ENCODE measurements at places on chromosomes 4 and X. TPM values are rescaled to one million over a fixed set of nuclear protein-coding genes. Genes with fewer than 3 reads are reported as not detected.

DNA sequence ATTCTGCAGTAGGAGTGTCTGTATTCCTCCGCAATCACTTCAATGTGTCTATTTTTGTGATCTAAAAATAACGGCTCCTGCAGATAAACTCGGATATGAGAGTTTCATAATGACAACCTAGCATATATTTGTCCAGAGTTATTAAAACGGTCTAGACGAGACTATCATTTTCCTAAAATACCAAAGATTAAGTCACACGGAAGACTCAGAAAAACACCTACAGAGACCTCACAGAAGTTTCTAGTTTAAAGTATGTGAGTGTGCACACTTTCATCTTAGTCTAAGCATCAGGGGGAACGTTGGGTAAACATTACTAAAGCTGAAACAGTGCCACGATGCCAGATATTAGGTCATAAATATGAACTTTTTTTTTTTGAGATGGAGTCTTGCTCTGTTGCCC, 156.9 kb downstream of the AFAP1 start:
- no peak overlapping the region for H3K4me3 ChIP-seq
- no peak for DNase-seq
- peaks cover 5% of the 10 kb centered on the region for H3K4me1 ChIP-seq
- H3K27ac ChIP-seq = no peak overlapping the region

GRCh38 chr4:18608908-18609533, 587.5 kb upstream of the LCORL start:
- H3K4me1 ChIP-seq = no peaks in the 10 kb centered on the region
- no peak overlapping the region for H3K4me3 ChIP-seq
- no peak overlapping the region for H3K27ac ChIP-seq
- DNase-seq = no peak
- H3K27me3 ChIP-seq = no peaks in the 10 kb centered on the region

The SRPX gene
- total RNA-seq = 26.7 TPM

GRCh38 chr4:143451186-143451585, 62.3 kb upstream of the SMARCA5 start:
- H3K4me3 ChIP-seq = no peak overlapping the region
- H3K4me1 ChIP-seq = no peaks in the 10 kb centered on the region
- no peaks in the 10 kb centered on the region for H3K36me3 ChIP-seq

- H3K4me1 ChIP-seq = peaks cover 51% of the 10 kb centered on the region
- H3K36me3 ChIP-seq = no peaks in the 10 kb centered on the region
- H3K27ac ChIP-seq = peak overlapping the region; percentile 91
- no peak for DNase-seq
- H3K27me3 ChIP-seq = no peaks in the 10 kb centered on the region
Observed at GRCh38 chr4:56976837-56977320, 527 bp downstream of the NOA1 start.

DNA sequence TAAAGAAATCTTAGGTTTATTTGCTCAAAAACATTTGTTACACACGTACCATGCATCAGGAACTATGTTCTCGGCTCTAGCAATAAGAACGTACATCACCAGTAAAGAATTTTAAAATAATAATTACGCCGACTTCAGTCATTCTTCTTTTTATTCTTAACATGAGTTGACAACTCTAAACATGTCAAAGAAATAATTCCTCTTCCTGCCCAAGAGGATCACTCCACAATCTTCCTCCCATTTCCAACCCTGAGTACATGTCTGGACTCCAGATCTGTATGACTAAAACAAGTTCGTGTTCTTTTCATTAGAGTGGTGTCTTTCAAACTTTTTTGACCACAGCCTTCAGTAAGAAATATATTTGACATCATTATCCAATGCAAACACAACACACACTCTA, 201.6 kb upstream of the GRIA3 start:
- no peak overlapping the region for H3K27ac ChIP-seq
- H3K36me3 ChIP-seq = no peaks in the 10 kb centered on the region
- H3K27me3 ChIP-seq = no peaks in the 10 kb centered on the region
- DNase-seq = no peak
- no peak overlapping the region for H3K4me3 ChIP-seq
- H3K4me1 ChIP-seq = no peaks in the 10 kb centered on the region

The FGFRL1 gene
- 12.0 TPM for total RNA-seq

The CTAG2 gene
- not detected for total RNA-seq

DNA sequence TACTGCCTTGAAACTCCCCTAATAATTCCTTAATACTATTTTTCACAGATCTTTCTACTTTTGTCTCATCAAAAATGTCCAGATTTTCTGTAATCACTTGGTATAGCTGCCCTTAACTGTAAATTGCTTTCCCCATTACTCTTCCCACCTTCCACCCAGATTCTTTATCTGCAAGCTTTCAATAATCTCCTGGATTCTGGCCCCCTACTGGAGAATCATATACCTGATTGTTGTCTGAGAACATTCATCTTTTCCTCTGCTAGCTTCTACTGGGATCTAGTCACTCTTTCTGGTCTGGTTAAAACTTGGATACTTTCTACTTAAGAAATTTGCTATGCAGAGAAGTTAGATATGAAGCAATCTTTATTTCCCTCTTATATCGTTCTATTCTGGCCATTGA, 552.6 kb downstream of the PCDH19 start:
- H3K27me3 ChIP-seq = no peaks in the 10 kb centered on the region
- no peak overlapping the region for H3K27ac ChIP-seq
- H3K4me3 ChIP-seq = no peak overlapping the region
- H3K36me3 ChIP-seq = no peaks in the 10 kb centered on the region
- no peak for DNase-seq

GRCh38 chr4:104025251-104025650, 305.5 kb upstream of the TACR3 start:
- H3K4me3 ChIP-seq = no peak overlapping the region
- H3K4me1 ChIP-seq = no peaks in the 10 kb centered on the region
- DNase-seq = no peak
- no peaks in the 10 kb centered on the region for H3K36me3 ChIP-seq
- no peak overlapping the region for H3K27ac ChIP-seq
- no peaks in the 10 kb centered on the region for H3K27me3 ChIP-seq

- no peak overlapping the region for H3K4me3 ChIP-seq
- no peak for DNase-seq
- H3K4me1 ChIP-seq = no peaks in the 10 kb centered on the region
- H3K27ac ChIP-seq = no peak overlapping the region
Observed at GRCh38 chr4:74931376-74931775, 1.5 kb upstream of the PARM1 start.

- no peak overlapping the region for H3K4me3 ChIP-seq
- H3K27me3 ChIP-seq = no peaks in the 10 kb centered on the region
- no peak for DNase-seq
- H3K27ac ChIP-seq = no peak overlapping the region
- no peaks in the 10 kb centered on the region for H3K36me3 ChIP-seq
Observed at GRCh38 chr4:159024828-159025227, 78.1 kb upstream of the RAPGEF2 start.

The POU3F4 gene
- total RNA-seq = not detected

GRCh38 chrX:129718676-129719075, 20.1 kb upstream of the XPNPEP2 start:
- no peaks in the 10 kb centered on the region for H3K36me3 ChIP-seq
- peaks cover 5% of the 10 kb centered on the region for H3K4me1 ChIP-seq
- DNase-seq = no peak

DNA sequence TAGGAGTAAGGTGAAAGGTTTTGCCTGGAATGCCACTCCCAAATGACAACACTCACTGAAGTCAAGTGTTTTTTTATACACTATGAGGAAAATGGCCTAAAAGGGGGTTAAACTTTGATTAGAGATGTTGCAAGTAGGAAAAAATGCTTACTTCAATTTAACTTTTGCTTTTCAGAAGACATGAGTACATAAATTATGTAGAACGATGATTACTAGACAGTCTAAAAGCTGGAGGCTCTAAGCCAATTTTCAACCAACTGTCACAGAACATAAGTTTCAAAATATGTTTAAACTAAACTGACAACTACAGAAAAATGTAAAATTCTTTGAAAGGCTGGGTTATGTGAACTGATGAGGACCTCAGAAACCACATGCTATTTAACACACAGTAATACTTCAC, 83.4 kb downstream of the SHISA3 start:
- H3K27me3 ChIP-seq = no peaks in the 10 kb centered on the region
- no peak for DNase-seq
- no peak overlapping the region for H3K27ac ChIP-seq

DNA sequence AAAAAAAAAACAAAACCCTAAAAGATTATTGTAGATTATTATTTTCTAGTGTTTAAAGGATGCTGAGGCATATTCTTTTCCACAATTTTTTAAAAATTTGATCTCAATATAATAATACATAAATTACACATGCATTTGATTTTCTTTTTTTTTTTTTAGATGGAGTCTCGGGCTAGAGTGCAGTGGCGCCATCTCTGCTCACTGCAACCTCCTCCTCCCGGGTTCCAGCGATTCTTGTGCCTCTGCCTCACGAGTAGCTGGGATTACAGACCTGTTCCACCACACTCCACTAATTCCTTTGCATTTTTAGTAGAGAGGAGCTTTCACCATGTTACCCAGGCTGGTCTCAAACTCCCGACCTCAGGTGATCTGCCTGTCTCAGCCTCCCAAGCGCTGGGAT, 83.5 kb upstream of the TSPAN5 start:
- H3K4me1 ChIP-seq = no peaks in the 10 kb centered on the region
- H3K27me3 ChIP-seq = no peaks in the 10 kb centered on the region
- no peak overlapping the region for H3K27ac ChIP-seq
- no peak overlapping the region for H3K4me3 ChIP-seq
- no peak for DNase-seq
- H3K36me3 ChIP-seq = no peaks in the 10 kb centered on the region

DNA sequence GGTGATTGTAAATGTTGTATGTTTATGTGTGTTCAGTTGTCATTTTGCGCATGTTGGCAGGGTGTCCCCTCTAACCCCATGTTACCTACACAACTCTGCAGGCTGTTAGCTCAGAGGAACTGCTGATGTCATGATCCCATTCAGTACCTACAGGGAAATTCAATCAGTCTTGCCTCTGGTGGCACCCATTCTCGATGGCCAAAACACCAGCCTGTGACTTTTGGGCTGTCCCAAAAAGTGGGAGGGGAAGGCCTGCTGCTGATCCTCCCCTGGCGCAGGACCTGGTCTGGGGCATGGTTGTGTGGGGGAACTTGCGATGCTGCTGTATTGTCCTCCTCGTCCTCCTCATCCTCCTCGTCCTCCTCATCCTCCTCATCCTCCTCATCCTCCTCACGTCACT, 174.5 kb downstream of the DCLK2 start:
- no peak overlapping the region for H3K4me3 ChIP-seq
- DNase-seq = no peak
- H3K27me3 ChIP-seq = no peaks in the 10 kb centered on the region
- H3K27ac ChIP-seq = no peak overlapping the region
- no peaks in the 10 kb centered on the region for H3K4me1 ChIP-seq

DNA sequence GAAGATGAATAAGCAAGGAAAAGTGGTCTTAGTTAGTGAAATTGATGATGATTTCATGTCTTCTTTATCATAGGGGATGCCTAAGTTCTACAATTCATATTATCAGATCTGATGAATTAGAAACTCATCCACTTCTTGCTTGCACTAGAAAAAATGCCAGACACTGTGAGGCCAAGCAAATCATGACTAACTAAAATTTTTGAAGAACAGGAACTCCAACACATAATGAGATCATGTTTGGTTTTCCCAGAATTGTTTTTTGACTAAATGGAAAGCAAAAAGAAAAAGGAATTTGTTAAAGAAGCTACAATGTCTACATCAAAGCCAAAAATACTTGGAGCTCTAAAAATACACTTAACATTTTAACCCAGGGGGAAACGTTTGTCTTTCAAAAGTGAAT, 120.4 kb downstream of the ARSF start:
- no peaks in the 10 kb centered on the region for H3K27me3 ChIP-seq
- no peak overlapping the region for H3K4me3 ChIP-seq
- no peak for DNase-seq

DNA sequence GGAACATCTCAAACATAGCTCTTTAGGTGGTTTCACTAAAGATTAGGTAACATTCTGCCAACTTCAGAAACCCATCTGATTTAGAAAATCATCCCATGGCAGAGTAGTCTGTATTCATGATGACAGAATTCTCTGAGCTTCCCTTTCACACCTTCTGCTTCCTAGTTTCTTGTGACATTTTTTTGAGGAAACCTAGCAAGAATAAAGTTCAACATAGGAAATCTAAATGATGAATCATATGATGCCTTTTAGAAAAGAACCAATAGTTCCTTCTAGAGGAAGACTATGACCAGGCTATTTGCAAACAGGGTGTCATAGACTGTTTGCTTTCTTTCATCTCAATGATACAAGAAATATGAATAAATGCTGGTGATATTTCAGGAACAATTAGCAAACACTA, 49.8 kb upstream of the CAMK2D start:
- no peak for DNase-seq
- H3K4me3 ChIP-seq = no peak overlapping the region
- no peaks in the 10 kb centered on the region for H3K36me3 ChIP-seq
- no peaks in the 10 kb centered on the region for H3K27me3 ChIP-seq
- H3K27ac ChIP-seq = no peak overlapping the region
- peaks cover 5% of the 10 kb centered on the region for H3K4me1 ChIP-seq

The MOSPD2 gene
- 2.8 TPM for total RNA-seq

The P2RY10 gene
- not detected for total RNA-seq

DNA sequence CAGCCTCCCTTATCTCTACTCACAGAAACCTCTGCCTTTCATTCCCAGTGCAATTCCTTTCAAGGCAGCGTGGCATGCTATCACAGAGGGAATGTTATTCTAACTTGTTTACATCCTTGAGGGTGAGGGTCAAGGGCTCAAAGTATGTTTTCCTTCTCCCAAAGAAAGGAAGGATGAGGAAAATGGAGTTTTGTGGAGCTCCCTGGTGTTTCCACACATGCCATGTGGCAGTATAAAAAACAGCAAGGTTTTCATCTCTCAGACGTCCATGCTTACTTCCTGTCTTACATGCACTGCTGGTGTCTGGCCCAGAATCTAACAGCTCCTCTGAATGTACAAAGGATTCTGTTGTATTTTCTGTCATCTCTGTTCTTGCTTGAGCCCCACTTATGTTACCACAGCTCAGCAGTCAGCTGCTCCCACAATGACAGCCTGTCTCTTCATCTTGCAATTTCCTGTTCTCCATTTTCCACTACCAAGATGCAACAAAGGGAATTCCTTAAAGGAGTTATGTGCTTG, 128.0 kb downstream of the SNCA start:
- no peaks in the 10 kb centered on the region for H3K27me3 ChIP-seq
- no peak overlapping the region for H3K27ac ChIP-seq
- DNase-seq = no peak
- no peaks in the 10 kb centered on the region for H3K36me3 ChIP-seq

- no peaks in the 10 kb centered on the region for H3K27me3 ChIP-seq
- no peak overlapping the region for H3K4me3 ChIP-seq
- H3K4me1 ChIP-seq = no peaks in the 10 kb centered on the region
- DNase-seq = no peak
- no peaks in the 10 kb centered on the region for H3K36me3 ChIP-seq
Observed at GRCh38 chr4:147479786-147480185, 1.1 kb upstream of the EDNRA start.

DNA sequence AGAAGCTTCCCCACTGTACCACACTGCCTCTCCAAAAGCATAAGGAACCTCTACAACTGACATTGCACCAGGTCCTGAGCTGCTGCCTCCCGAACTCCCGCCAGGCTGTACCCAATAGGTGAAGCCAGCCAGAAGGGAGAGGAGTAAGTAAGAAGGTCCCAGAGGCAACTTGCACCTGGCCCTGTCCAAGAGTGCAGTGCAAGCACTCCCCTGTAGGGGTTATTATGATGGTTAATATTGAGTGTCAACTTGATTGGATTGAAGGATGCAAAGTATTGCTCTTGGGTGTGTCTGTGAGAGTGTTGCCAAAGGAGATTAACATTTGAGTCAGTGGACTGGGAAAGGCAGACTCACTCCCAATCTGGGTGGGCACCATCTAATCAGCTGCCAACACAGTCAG, 879.3 kb upstream of the SLIT2 start:
- H3K27ac ChIP-seq = no peak overlapping the region
- H3K4me1 ChIP-seq = no peaks in the 10 kb centered on the region
- no peaks in the 10 kb centered on the region for H3K36me3 ChIP-seq
- H3K27me3 ChIP-seq = no peaks in the 10 kb centered on the region

Measured in gastrocnemius medialis (tissue), 4 donors.